ENCODE measurements at places on chromosomes 12 and 14.

GRCh38 chr12:54641089-54641488, 6.4 kb upstream of the LACRT start:
- DNase-seq, result no peak

- no peak for DNase-seq
Measured at GRCh38 chr14:23040100-23040499, 1.9 kb upstream of the PSMB11 start.

GRCh38 chr12:112020947-112021457, 7.8 kb downstream of the ERP29 start:
- no peak for DNase-seq

GRCh38 chr12:15693228-15693911, 95.8 kb downstream of the EPS8 start:
- DNase-seq, result no peak

- no peak for DNase-seq
Measured at GRCh38 chr14:93663317-93663716, 125.0 kb downstream of the PRIMA1 start.

- DNase-seq, result no peak
Measured at GRCh38 chr14:68828698-68829097, 35.8 kb upstream of the ZFP36L1 start.
